ENCODE measurements at places on chromosomes 1 and 21.
A peak's percentile ranks its signal among the peaks of the same experiment; 100 is the strongest.

GRCh38 chr1:79042117-79042516, 35.6 kb upstream of the ADGRL4 start:
- no peak for DNase-seq

GRCh38 chr1:178057912-178058534, 35.9 kb upstream of the RASAL2 start:
- no peak for DNase-seq

DNA sequence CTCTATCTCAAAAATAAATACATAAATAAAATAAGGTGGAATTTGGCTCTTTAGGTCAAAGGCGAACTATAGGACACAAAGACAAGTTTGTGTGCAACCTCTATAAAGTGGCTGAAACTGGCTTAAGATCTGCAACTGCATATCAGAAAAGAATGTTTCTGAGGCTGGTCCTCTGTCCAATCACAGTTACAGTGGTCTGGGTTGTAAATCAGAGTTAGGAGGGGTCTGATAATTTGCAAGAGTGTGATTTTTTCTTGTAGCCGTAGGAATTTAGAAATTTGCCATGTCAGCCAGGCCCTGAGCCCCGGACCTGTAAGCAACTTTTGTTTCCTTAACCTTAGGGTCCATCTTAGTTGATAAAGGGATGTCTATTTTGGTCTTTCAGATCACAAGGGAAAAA, 27.8 kb downstream of the CMPK1 start:
- DNase-seq: no peak

GRCh38 chr1:76939050-76939816, 72.0 kb downstream of the ST6GALNAC5 start:
- DNase-seq: no peak

- DNase-seq: no peak
Observed at GRCh38 chr1:117110774-117111173, 10.8 kb downstream of the TRIM45 start.

- DNase-seq: no peak
Observed at GRCh38 chr1:76759950-76760349, 107.3 kb upstream of the ST6GALNAC5 start.

- no peak for DNase-seq
Observed at GRCh38 chr1:172823534-172823933, 164.6 kb downstream of the FASLG start.

DNA sequence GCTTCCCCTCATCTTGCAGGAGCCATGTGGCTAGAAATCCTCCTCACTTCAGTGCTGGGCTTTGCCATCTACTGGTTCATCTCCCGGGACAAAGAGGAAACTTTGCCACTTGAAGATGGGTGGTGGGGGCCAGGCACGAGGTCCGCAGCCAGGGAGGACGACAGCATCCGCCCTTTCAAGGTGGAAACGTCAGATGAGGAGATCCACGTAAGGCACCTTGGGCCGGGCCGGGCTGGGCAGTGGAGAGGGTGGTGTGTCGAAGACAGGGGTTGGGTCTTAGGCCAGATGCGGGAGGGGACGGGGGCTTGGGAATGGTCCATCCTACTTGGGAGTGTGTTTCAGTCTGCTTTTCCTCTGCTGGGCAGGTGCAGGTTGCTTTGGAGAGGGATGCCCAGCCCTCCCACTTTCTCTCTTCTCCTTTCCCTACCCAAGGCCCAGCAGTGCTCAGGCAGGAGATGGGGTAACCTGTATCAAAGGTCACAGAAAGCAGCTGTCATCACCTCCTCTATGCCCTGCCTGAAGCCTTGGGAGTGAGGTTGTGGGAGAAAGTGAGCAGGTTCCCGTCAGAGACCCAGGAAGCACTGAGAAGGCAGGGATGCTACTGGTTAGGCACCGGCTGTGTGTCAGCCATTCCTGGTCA, 18.9 kb downstream of the EPHX1 start:
- DNase-seq: no peak

GRCh38 chr1:109091078-109091838, 694 bp downstream of the TMEM167B start:
- peak; percentile 17 for DNase-seq

DNA sequence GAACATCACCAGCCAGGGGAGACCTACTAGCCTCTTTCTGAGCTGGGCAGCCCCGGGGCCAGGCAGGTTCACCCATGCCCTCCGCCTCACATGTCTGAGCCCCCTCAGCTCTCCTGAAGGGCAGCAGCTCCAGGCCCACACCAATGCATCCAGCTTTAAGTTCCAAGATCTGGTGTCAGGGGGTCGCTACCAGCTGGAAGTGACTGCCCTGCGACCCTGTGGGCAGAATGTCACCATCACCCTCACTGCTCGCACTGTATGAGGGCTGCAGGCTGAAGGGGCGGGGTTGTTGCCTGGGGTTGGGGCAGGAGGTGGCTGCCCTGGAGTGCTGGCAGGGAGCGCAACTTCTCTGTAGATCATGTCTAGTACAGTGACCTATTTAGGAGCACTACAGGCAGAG, 8.5 kb upstream of the PTPN7 start:
- no peak for DNase-seq

GRCh38 chr1:67013573-67013972, 40.4 kb downstream of the SLC35D1 start:
- DNase-seq: no peak

- DNase-seq: no peak
Observed at GRCh38 chr1:231200388-231201031, 38.7 kb downstream of the TRIM67 start.

DNA sequence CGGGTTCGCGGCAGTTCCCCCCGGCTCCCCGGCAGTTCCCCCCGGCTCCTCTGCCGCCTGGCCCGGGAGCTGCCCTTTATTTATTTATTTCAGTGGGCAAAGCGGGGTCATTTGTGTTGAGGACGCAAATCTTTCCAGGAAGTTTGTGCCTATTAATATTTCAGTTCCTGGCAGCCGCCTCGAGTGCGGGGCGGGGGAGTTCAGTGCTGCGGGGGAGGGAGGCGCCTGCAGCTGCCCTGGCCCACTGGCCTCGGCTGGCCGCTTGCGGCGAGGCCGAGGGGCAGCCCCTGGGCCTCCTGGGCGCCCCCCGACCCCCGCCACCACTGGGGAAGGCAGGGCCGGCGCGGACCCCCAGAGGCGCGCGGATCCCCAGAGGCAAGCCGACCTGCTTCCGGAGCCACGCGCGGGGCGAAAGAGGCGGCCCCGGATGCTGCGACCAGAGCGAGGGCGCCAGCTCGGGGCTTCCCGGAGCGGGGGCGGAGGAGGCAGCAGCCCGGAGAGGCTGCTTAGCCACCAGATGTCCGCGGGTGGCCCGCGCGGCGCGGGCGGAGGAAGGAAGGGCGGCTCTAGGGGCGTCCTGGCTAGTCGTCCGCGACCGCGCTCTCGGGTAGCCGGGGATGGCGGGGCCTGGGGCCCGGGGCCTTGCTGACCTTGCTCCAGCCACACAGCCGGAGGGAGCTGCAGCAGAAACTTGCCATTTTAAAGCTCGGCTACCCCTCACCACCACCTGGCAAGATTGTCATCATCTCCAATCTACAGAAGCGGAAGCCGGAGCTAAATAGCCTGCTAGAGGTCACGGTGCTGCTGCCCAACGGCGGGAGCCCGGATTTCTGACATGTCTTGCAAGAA, 48.0 kb downstream of the H3-3A start:
- DNase-seq: peak; percentile 79

- DNase-seq: no peak
Observed at GRCh38 chr1:61102041-61102440, 19.7 kb downstream of the NFIA start.

DNA sequence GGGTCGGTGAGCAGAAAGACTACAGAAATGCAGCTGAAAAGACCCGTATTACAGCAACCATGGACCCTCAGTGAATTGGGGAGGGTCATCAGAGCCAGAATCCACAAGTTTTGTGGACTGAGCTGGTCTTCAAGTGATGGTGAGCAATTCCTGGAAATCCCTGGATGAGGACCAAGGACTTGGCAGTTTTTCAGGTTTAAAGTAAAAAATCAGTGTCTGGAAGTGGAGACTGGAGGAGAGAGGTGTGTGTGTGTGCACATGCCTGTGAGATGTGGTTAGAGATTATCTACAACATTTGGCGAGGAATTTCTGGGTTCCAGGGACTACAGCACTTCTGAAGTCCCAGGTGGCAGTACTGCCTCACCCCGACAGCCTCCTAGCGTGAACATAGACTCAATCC, 56.4 kb downstream of the KIRREL1 start:
- no peak for DNase-seq

DNA sequence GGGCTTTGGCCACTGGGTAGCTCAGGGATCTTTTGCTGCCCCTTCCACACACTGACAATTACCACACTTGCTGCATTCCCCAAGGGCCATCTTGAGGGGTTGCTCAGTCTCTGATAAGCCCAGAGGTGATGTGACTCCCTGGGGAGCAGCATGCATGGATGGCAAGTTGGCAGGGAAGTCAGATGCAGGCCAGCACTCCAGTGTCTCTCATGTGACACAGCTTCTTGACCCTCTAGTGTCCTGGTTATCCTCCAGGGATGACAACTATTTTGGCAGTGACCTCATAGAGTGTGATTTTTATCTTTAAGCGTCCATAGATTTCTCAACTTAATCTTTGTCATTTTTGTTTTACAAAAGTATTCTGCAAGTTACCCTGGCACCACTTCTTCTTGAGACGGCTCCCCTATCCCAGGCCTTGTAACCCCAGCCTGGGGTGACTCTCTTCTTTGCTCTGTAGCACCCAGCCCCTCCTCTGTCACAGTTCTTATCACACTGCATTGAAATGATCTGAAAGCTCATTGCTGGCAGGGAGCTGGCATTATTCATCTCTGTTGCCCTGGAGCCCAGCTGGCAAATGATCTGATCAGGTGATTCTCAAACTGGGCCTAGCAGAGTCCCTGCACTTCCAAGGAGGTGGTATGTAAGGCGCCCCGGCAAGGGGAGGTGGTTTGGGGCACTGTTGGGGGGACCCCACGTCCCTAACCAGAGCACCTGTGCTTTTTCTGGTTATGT, 72.6 kb downstream of the TENT5C start:
- DNase-seq: no peak

DNA sequence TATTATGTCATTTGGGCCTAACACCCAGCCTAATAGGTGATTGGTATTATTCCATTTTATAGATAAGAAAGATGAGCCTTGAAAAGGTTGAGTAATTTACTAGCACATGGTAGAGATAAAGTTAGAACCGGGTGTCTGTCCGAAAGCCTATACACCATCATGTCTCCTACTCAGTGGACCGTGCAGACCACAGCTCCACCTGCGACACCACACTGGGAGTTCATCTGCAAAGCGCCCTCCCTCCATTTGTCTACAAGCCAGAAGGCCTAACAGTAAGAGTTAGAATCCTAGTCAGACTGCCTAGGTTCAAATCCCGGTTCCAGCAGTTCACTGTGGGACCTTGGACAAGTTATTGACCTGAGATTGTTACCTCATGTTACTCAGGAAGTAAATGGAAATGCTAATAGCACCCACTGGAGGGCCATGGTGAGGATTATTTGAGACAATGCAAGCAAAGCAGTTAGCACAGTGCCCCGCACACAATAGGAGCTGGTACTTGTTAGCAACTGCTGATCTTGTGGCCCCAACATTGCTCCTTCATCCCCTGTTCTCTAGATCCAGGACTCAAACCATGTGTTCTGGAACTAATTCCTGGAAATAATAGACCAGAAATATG, 20.5 kb downstream of the ARMH1 start:
- DNase-seq: no peak

GRCh38 chr1:228313536-228314277, 92.9 kb downstream of the TRIM11 start:
- DNase-seq: no peak

- no peak for DNase-seq
Observed at GRCh38 chr1:46595127-46595526, 8.9 kb downstream of the MKNK1 start.
